ENCODE measurements at places on chromosomes 6 and 20. TPM values are rescaled to one million over a fixed set of nuclear protein-coding genes. Genes with fewer than 3 reads are reported as not detected.

DNA sequence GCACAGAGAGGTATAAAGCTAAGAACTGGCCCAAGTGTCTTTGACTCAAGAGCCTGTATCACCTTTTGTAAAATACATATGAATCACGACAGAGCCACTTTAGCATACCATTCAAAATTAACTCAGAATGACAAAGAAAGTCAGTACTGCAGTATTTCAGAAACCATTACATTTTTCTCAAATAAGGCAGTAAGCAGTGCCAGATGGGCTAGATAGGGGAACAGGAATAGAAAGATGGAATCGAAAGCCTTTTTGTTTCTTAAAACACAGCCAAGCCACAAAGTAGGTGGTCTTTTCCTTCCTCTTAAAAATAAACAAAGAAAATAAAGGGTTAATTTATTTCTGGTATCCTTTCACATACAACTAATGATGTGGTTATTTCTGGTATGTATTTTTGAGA is 10.3 kb downstream of the CLDN20 start:
- DNase-seq: no peak

Gene SLPI
- 151 TPM for total RNA-seq

DNA sequence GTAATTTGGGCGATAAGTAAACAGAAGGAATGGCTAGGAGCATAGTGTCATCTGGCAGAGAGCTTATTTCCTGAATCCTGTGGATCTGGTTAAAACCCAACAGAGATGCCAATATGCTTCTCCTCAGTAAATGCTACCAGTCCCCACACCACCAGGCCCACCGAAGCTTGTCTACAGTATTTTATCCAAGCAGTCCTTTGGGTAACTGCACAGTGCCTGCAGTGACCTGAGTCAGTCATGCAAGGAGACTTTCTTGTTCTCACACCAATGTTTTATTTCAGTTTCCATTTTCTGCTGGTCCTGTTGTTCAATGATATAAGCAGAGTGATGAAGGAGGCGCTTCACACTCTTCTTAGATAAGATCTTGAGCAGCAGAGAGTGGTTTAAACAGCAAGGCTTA is 326.3 kb downstream of the RIMS1 start:
- DNase-seq: no peak

GRCh38 chr20:17339000-17339399 is 112.2 kb downstream of the PCSK2 start:
- no peak for DNase-seq

All from aorta (tissue), 5 donors.